ENCODE measurements at places on chromosomes 5 and 9. TPM values are rescaled to one million over a fixed set of nuclear protein-coding genes. Genes with fewer than 3 reads are reported as not detected.

IFNB1 gene
- total RNA-seq: not detected

NUTM2G gene
- not detected for total RNA-seq

ZNF300 gene
- 2.7 TPM for total RNA-seq

CENPH gene
- 3.9 TPM for total RNA-seq

TLX3 gene
- not detected for total RNA-seq

PCDHGB2 gene
- total RNA-seq: 8.3 TPM

SPINK7 gene
- 65.3 TPM for total RNA-seq

LHX3 gene
- total RNA-seq: not detected

DBH gene
- 12.0 TPM for total RNA-seq

PCDHB13 gene
- total RNA-seq: 3.7 TPM

SLC4A9 gene
- total RNA-seq: 0.25 TPM

PITX1 gene
- total RNA-seq: 141 TPM

IL9 gene
- not detected for total RNA-seq

IL33 gene
- 35.4 TPM for total RNA-seq

SPATA31D4 gene
- not detected for total RNA-seq

ADGRD2 gene
- total RNA-seq: 4.2 TPM

CCDC152 gene
- not detected for total RNA-seq

ECSCR gene
- total RNA-seq: 37.1 TPM

BTNL3 gene
- not detected for total RNA-seq

KCNIP1 gene
- not detected for total RNA-seq

TAF11L10 gene
- not detected for total RNA-seq

NME5 gene
- total RNA-seq: not detected

CCNB1 gene
- total RNA-seq: 14.0 TPM

RASEF gene
- total RNA-seq: 7.6 TPM

MEGF10 gene
- 0.74 TPM for total RNA-seq

OR1Q1 gene
- total RNA-seq: not detected

CEL gene
- 0.74 TPM for total RNA-seq

PCA3 gene
- total RNA-seq: not detected

PCDH12 gene
- 3.2 TPM for total RNA-seq

SEPTIN8 gene
- 52.8 TPM for total RNA-seq

IPPK gene
- total RNA-seq: 39.5 TPM

IRX2 gene
- total RNA-seq: 3.7 TPM

HSPB3 gene
- not detected for total RNA-seq

ZNF608 gene
- total RNA-seq: 20.6 TPM

CBY3 gene
- not detected for total RNA-seq

ELAVL2 gene
- total RNA-seq: 2.2 TPM

TMEM252 gene
- not detected for total RNA-seq

CEP120 gene
- 16.9 TPM for total RNA-seq

RASGRF2 gene
- 8.8 TPM for total RNA-seq

GALT gene
- total RNA-seq: 52.5 TPM

Data from vagina (tissue), 2 donors.